ENCODE measurements at places on chromosomes 16 and 17. TPM values are rescaled to one million over a fixed set of nuclear protein-coding genes. Genes with fewer than 3 reads are reported as not detected.

DNA sequence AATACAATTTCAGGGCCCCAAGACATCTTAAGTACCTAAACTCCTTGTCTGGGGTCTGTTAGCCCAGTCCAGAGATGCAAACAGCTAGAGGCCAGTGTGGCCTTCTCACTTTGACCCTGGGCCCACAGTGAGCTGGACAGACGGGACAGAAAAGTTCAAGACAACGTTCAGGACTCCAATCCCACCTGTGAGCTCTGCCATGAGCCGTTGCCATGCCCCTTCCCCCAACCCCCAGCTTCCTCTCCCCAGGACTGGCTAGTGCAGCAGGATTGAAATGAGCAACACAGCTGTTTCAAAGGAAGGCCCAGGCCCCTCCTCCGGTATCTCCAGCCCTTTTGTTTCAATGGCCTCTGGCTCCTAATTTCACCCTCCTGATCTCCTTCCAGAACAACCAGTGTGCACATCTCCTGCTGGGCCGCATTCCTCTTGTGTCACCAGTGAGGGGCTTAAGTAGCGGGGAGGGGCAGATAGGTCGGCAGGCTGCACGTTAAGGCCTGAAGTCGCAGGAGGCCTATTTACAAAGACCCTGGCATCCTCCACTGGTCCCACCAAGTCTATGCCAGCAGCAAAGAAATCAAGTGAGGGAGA lies 11.3 kb downstream of the AXIN2 start:
- no peak for DNase-seq

TEX14 gene
- 1.6 TPM for polyA plus RNA-seq

DNA sequence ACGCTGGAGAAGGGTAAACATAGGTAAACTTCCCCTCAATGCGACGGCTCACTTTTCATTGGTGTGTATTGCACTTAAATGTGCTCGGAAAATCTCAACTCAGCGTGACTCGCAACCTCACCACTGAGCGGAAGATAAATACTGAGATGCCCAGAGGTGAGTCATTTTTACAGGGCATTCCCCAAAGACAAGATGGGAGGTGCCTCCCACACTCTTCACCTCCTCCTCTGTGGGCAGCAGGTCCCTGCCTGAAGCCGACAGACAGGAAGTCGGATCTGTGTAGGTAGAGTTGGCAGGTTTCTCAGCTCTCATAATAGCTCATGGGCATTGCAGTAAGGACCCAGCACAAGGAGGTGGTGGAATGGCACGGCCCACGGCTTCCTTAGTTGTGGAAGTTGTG lies 274.6 kb upstream of the HSBP1 start:
- peak; percentile 1 for DNase-seq

MAPT gene
- 7.1 TPM for polyA plus RNA-seq

DNA sequence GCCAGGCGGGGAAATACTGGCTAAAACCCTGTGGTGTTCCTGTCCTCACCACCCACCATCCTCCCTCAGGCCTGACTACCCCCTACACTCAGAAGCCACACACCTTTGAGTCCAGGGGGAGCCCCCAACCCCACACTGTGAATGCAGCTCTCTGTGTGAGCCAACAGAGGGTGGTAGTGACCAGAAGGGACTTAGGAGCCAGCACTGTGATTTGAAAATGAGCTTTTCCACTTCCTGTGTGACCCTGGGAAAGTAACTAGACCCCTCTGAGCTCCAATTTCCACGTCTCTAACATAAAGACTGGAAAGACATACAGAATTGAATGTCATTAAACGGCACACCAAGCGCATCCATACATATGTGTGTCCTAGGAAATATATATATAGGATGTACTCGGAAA lies 58.7 kb downstream of the SDK2 start:
- no peak for DNase-seq

GRCh38 chr17:61467416-61468262 lies 15.4 kb downstream of the TBX4 start:
- no peak for DNase-seq

Measured in left kidney (tissue), 8 donors.